HEK293T (cell line): ENCODE measurements at places on chromosomes 4 and X.

DNA sequence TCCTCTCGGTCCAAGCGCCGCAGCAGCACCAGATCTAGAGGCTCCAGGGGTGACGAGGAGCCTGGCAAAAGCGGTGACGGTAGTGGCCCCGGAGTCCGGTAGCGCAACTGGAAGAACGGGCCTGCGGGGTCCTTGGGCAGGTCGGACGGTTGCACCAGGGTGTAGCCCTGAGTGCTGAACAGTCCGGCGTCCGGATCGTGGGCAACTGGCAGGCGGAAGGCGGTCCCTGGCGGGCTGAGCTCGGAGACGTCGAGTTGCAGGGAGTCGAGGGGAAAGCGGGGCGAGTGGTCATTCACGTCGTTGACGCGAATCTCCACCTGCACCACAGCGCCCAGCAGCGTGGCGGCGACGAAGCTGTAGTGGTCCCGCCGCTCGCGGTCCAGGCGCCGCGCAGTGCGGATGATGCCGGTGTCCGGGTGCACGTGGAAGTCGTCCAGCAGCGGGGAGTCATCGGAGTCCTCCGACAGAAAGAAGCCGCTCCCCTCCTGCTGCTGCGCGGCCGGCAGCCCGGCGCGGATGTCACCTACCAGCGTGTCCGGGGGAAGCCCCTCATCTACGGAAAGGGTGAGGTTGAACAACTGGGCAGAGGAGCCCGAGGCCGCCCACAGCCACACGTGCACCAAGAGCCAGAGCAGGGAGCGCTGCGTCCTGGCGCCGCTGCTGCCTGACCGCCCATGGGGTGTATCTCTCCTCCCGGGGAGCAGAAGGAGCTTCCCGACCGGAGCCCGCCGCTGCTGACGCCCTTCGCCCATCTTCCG lies 837 bp downstream of the DCHS2 start:
- no peak for DNase-seq

GRCh38 chrX:99394456-99394855 lies 1015.6 kb downstream of the PCDH19 start:
- DNase-seq, result no peak

DNA sequence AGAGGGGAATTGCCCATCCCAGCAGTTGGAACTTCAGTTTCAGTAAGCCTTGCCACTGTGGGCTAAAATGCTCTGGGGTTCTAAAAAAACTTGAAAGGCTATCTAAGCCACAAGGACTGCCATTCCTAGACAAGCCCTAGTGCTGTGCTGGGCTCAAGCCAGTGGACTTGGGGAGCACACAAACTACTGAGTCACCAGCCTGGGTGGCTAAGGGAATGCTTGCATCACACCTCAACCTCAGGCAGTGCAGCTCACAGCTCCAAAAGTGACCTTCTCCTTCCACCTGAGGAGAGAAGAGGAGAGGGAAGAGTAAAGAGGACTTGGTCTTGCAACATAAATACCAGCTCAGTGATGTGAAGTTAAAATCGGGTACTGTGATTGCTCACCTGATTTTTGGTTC lies 116.7 kb upstream of the GLRA2 start:
- no peak for DNase-seq

DNA sequence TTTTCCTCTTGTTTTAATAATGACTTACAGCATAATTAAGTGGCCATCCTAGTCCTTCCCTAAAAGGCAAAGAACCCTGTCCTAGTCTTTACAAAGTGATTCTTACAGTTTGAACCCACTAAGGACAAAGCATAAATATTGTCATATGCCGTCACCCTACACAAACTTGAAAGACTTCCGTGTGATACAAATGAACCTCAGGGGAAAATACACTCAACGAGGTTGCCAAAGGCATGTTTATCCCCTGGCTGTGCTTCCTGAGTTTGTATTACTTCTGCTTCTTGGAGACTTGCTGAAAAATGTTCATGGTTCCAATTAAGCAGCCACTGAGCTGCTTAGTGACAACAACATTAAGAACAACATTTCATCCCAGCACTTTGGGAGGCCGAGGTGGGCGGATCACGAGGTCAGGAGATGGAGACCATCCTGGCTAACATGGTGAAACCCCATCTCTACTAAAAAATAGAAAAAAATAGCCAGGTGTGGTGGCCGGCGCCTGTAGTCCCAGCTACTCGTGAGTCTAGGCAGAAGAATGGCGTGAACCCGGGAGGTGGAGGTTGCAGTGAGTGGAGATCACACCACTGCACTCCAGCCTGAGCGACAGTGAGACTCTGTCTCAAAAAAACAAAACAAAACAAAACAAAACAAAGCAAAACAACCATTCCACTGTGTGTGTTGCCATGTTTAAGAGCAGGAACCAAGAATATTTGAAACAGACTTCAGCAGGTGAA lies 16.2 kb downstream of the RASSF6 start:
- no peak for DNase-seq

GRCh38 chr4:156377036-156377710 lies 423.5 kb upstream of the CTSO start:
- DNase-seq, result no peak
